Central memory CD8-positive, alpha-beta T cell (primary cell): ENCODE measurements at places on chromosomes 11 and 22.

GRCh38 chr11:116215471-116216113, 557.2 kb downstream of the BUD13 start:
- DNase-seq: no peak

DNA sequence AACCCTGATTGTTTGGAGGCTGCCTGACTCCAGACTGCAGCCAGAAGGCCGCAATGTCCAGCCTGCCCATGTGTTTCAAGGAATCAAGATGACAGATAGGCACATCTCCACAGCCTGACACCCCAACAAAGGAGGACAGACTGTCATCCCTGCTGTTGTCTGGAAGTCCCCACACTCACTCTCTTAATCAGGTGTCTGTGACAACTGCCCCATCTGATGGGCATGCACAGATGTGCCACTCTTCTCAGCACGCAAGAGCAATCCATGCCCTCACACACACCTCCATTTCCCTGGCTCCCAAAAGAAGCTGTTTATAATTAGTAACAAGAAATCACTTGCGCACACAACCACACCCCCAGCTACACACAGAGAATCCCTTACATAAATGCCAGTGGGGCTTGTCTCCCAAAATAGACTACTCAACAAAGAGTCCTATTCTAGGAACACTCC, 117.6 kb downstream of the C11orf58 start:
- DNase-seq: no peak

DNA sequence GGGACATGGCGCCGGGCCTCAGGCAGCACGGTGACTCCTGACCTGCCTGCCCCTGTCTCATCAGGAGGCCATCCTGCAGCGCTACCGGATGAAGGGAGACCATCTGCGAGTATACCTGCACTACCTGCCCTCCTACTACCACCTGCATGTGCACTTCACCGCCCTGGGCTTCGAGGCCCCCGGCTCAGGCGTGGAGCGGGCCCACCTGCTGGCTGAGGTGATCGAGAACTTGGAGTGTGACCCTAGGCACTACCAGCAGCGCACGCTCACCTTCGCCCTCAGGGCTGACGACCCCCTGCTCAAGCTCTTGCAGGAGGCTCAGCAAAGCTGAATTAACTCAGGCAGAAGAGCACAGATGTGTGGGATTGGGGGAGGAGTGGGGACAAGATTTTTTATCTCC, 10.2 kb upstream of the ST3GAL4 start:
- no peak for DNase-seq

DNA sequence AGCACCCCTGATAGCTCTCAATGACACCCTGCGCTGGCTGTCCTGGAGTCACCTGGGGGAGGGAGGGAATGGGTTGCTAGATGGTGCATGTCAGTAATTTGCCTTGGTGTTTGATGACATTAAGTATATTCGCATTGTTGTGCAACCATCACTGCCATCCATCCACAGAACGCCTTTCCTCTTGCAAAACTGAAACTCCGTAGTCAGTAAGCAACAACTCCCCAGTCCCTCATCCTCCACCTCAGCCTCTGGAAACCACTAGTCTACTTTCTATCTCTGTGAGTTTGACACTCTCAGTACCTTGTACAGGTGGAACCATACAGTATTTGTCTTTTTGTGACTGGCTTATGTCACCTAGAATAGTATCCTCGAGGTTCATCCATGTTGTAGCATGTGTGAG, 62.6 kb downstream of the PKNOX2 start:
- no peak for DNase-seq

- no peak for DNase-seq
Observed at GRCh38 chr11:134999590-134999989, 587.5 kb upstream of the B3GAT1 start.

GRCh38 chr22:35103761-35104160, 37.8 kb downstream of the ISX start:
- DNase-seq: no peak

- no peak for DNase-seq
Observed at GRCh38 chr11:2276280-2277007, 6.1 kb upstream of the ASCL2 start.

DNA sequence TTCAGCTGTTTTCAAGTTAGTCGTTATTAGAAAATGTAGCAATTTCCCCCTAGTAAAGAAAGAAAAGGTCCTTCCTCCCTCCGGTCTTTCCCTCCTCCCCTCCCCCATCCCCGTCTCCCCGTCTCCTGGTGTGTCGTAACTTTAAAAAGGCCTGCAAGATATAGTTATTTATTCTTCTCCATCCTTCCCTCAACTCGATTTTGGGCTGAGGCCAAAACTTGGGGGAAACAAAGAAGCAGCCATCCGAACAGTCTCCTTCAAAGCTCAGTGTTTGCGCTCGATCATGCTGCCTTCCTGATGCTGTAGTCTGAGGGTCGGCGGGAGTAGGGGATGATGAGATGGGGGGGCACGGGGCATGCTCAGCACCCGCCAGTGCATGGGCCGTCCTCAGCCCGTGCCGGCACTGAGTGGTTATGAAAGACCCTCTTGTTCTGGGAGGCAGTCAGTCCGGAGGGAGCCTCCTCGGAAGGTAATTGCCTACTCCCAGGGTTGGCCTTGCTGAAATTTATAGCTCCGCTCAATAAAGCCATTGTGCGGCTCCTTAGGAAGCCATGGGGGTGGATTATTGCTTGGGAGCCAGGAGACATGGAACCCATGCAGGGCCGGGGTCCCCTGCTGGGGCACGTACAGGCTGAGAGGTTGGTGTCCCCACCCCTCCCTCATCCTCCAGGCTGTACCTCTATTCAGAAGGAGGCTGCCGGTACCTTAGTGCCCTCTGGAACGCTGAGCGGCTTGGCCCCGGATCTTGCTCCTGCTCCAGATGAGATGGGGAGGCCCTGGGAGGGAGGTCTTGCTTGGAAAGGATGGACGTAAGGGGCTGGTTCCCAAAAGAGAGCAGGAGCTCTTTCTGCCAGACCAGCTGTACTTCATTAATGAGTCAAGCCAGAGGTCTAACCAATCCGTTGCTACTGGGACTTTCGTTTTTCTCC, 212.7 kb upstream of the CADM1 start:
- no peak for DNase-seq

- DNase-seq: no peak
Observed at GRCh38 chr11:23283666-23284065, 423.4 kb upstream of the CCDC179 start.

DNA sequence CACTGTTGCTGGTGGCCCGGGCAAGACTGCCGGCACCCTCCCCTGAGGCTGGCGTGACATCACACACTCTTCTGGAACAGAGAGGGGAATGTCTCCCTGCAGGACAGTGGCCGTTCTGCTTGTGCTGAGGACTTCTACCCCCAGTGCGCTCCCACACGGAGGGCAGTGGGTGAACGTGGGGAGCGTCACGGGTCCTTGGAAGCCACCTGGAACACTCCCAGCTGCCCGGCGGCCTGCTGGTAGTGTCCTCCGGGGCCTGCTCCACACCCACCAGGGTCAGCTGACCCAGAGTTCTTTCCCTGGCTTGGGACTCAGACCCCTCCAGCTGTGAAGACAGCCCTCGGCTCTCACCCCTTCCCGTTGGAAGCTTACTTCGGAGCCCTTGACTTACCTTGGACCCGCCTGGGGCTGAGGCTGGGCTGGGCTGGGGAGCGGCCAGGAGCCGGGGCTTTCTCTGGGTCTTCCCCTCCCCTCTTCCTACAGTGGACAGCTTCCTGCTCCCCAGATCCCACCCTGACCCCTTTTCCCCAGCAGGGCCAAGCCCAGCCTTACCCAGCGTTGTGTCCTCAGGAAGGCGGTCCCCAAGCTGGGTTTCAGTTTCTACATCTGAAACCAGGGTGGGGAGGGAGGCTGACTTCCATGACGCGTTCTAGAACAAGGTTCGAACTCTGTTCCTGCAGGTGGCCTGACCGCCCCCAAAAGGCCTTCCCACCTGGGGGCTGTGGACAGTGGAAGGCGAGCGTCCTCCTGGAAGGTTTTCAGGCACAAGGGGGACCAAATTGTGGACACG, 14.8 kb upstream of the GAL start:
- DNase-seq: no peak

GRCh38 chr11:108606495-108607160, 13.1 kb upstream of the EXPH5 start:
- no peak for DNase-seq

DNA sequence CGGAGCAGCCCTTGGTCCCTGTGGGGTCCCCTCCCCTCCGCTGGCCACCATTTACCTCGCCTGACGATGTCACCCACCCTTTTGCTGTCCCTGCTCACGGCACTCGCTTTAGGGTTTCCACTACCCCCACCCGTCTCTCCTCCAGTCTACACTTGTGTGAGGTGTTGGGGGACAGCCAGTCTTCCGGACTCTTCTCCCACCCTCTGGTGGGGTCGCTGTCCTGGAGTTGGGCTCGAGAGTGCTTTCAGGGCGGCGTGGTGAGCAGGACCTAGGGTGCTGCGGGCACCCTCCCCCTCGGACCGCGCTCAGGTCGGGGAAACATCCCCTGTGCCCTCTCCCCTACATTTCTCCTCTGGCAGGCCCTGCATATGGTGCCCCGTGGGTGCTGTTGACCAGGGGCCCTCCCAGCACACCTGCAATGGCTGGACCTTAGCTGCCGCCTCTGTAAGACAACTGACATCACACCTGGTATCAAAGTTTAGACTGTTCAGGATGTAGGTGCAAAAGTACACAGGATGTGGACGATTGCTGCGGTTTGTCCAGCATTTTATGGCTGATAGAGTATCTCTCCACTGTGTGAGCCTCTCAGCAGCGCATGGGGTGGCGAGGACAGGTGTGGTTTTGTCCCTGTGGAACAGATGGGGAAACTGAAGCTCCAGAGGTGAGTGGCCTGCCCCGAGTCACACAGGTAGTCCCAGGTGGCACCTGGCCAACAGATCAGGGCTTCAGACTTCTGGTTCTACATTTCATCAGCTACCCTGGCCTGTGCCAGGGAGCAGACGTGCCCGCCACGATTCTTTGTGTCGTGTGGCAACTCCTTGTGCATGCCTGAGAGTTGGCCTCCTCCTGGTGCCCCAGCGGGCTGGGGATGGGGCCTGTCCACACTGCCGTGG, 1.2 kb downstream of the GRK2 start:
- peak; percentile 22 for DNase-seq

DNA sequence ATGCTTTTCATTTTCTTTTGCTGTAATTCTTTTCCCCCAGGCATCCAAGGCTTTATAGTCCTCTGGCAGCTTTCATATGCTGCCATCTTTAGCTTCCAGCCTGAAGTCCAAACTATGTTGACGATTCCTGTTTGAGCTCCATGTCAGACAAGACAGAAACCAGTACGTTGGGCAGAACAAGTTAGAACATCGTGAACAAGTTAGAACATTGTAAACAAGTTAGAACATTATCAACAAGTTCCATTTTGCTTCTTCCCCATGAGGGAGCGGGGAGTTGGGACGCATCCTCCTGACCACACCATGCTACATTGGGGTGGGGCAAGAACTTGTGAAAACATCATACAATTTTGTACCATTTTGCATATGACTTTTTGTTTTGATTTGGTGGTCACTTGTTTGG, 23.9 kb downstream of the GLB1L2 start:
- no peak for DNase-seq

DNA sequence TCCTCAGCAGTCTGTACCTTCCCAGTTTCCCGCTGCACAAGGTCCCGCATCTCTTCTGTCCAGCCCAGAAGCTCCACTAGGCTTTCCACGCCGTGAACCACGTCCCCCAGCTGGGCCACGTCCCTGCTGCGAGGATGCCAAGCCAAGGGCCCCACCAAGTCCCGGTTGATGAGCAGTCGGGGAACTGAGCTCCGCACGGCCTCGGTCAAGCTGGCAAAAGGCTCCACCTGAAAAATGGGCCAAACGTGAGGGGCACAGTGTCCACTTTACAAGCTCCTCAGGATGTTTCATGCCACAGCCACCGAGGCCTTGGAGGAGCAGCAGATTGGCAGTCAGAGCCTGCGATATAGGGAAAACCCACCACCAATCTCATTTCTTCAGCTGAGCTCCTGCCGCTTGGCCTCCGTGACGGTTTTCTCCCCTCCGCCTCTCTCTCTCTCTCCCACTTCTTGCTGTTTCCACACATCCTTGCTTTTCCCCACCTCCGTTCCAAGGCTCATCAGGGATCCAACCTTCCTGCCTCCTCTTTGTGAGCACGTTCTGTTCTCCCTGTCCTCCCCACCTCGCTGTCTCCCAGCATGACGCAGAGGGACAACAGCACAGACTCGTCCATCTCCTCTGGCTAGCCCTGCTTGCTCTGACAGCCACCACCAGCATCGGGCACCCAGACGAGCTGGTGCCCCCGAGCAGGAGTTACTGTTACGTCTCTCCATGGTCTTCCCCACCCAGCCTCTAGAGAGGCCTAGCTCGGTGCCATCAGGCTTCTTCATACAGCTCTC, 11.5 kb downstream of the RIC8A start:
- no peak for DNase-seq

DNA sequence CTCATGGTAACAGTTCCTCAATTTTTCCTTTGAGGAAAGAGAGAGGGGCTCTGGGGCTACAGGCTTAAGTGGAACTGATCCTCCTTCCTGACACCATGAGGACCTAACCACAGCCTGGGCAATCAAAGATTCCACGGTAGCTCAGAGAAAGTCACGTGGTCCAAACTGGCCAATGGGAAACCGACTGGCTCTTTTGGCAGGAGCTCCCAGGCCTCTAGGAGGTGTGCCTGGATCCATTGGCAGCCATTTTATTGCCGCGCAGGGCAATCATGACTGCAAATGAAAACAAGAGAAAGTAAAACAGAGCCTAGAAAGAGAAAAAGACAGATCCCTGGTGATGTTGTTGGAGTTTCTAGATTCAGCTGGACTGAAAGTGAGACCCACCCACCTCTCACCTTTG, 27.3 kb upstream of the ASPHD2 start:
- DNase-seq: no peak

DNA sequence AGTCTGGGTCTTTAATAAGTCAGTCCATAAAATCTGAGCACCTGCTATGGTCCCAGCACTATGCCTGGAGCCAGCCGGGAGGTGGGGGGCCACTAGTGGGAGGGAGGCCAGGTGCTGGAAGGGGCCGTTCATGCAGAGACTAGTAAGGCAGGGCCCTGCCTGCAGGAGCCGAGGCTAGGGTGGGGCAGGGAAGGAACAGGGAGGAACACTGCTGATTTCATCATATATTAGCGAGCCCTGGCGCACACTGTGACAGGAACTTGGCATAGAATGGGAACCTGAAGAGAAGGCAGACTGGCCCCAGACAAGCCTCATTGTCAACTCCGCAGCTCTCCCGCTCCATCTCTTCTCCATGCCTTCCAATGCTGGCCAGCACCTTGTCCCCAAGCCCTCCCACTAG, 7.1 kb downstream of the VSIG10L2 start:
- no peak for DNase-seq

- no peak for DNase-seq
Observed at GRCh38 chr11:281486-282161, 3.4 kb downstream of the NLRP6 start.

DNA sequence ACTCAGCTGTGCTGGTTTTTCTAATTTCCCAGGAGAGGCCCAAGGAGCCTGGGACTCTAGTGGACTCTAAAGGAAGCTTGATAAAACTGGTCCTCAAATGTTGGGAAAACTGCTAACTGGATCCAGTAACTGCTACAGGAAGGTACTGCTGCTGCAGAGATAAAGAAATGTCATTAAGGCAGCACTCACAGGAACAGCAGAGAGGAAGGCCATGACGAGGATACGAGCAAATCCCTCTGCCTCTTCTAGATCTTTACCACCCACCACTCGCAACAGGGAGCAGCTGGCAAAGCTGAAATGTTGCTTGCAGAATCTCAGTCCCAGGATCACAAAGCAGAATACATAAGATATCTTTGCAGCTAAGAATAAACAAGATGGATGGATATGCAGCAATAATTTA, 23.5 kb downstream of the TTC28 start:
- no peak for DNase-seq

- no peak for DNase-seq
Observed at GRCh38 chr22:46537946-46538813, 760 bp upstream of the CELSR1 start.
